Stimulated activated CD8-positive, alpha-beta memory T cell treated with anti-CD3 and anti-CD28 coated beads, Interleukin-4, amount 100 ng/mL, for 4 hours (primary cell): ENCODE measurements at places on chromosomes 5 and 9.

DNA sequence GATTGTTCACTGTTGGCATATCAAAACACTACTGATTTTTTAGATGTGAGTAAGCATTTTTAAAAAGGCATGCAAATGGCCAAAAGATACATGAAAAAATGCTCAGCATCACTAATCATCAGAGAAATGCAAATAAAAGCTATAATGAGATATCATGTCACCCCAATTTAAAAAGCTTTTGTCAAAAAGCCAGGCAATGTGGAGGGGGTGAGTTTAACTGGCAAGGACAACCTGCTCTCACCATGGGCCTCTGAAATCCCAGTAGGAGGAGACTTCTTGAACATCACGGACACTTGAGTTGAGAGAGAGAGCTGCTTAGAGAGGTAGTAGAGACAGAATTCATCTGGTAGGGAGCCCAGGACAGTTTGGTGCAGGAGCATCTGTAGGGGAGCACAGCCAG lies 347.1 kb upstream of the MPDZ start:
- DNase-seq, result no peak

GRCh38 chr5:173814053-173814452 lies 74.1 kb upstream of the CPEB4 start:
- DNase-seq, result no peak

- DNase-seq, result no peak
Measured at GRCh38 chr9:91393826-91394225, 29.8 kb downstream of the NFIL3 start.

DNA sequence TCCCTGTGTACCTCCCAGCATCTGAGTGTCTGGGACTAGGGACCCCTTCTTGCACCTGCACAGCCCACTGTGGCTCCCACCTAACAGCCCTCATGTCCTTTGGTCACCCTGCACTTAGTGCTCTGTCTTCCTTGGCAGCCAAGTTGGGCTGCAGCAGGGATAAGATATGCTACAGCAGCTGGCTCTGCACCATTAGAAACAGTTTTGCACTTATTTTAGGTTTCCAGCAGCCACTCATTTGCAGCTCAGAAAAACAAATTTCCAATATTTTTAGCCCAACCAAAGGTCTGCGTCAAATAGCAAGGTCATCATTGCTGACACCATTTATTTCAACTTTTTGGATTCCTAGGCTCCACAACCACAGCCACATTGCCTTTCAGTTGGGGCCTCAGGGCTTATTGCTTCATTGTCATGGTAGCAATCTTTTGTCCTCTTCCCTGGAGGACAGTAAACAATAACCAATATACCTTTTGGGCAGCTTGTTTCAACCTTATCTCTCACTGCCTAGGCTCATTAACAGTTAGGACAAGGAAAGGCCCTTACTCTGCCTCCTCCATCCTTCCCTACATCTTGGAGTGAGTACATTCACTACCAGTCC lies 263.9 kb downstream of the COX7C start:
- no peak for DNase-seq

GRCh38 chr5:21919414-21920022 lies 933.6 kb downstream of the CDH12 start:
- DNase-seq, result no peak
